ENCODE measurements at places on chromosomes 1 and 21.
A peak's percentile ranks its signal among the peaks of the same experiment; 100 is the strongest.

- DNase-seq, result peak; percentile 15
Observed at GRCh38 chr1:58785442-58786058, 1.7 kb upstream of the JUN start.

DNA sequence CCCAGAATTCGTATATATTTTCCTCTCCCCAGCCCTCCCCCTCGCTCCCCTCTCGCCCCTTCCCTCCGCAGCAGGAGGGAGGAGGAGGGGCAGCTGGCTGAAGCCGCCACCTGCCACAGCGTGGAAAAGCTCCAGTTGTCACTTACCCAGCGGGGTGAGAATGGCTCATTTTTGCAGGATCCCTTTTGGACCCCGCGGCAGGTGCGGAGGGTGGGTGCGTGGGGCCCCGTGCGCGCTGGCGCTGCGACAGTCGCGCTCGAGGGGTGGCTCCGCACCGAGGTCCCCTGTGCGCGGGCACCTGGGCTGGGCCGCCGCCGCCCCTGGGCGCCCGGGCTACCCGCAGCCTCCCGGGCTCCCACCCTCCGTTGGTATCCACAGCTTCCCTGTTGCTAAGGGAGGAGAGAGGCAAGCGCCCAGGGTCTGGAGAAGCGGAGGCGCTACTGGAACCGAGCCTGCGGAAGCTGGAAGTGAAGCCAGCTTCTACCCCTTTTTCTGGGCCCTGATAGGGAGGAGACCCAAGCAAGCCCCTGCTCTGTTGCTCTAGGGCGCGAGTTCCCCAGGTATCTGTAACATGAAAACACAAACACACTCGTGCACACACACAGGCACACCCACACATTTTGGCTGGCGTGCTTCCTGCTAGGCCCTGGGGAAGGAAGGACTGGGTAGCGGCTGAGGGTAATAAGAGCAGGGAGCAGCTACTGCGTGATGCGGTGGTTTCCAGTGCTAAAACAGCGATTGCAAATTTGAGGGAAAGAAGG, at the start of gene ERICH3:
ERICH3 (minus strand) TSS at position 442 of the 761 bp plus-strand sequence; CDS start at position 169, 273 bp downstream.
- DNase-seq, result no peak

DNA sequence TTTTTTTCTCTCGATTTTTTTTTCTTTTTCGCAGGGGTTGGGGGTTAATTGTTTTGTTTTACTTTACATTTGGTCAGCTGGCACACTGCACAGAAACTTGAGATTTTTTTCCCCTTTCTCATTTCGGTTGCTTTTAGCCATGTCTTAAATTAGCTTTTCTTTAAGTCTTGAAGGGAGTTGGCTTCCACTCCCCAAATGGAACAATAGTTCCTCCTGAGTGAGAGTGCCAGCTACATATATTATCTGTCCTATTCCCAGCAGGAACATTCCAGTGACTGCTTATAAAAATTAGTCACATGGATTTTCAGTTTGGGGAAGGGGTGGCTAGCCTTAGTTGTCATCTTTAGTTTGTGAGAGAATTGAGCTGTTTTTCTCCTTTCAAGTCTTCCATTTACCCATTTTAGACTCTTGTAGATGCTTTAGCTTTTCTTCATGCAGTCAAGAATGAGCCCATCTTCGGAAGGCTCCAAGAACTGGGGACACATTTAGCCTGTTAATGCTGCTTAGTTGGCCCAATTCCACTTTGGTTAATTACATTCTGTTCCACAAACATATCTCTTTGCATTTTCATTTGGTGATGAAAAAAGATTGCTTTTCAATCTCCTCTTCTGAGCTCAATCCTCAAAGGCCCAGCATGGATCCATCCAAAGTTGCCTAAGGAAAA, 510.1 kb upstream of the CXADR start:
- no peak for DNase-seq

GRCh38 chr1:28449904-28450303, 55.9 kb upstream of the RCC1 start:
- DNase-seq, result peak; percentile 63

DNA sequence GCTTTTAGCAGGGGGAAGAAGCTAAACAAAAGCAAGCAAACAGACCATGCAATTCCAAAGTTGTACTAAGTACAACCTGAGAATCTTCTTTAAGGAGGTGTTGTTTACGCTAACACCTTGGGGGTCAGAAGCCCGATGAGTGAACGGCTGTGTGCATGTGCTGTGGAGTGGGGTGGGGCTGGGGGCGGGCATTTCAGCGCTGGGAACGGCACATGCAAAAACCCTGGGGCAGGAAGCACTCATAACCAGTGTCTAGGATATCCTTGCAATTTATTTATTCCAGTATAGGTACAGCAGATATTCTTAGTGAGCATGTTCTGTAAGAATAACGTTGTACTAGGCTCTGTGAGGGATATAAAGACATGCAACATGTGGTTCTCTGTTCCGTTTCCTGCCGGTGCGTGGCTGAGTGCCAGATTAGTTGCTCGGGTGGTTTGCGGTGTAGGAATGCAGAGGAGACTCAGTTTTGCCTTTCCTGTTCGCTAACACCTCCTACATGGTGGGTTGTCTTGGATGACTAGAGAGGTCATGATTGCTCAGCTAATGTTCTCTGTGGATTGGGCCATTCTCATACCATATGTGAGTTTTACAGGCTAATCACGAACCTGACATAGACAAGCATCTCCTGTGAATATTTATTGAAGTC, 3.7 kb downstream of the FASLG start:
- peak; percentile 94 for DNase-seq

DNA sequence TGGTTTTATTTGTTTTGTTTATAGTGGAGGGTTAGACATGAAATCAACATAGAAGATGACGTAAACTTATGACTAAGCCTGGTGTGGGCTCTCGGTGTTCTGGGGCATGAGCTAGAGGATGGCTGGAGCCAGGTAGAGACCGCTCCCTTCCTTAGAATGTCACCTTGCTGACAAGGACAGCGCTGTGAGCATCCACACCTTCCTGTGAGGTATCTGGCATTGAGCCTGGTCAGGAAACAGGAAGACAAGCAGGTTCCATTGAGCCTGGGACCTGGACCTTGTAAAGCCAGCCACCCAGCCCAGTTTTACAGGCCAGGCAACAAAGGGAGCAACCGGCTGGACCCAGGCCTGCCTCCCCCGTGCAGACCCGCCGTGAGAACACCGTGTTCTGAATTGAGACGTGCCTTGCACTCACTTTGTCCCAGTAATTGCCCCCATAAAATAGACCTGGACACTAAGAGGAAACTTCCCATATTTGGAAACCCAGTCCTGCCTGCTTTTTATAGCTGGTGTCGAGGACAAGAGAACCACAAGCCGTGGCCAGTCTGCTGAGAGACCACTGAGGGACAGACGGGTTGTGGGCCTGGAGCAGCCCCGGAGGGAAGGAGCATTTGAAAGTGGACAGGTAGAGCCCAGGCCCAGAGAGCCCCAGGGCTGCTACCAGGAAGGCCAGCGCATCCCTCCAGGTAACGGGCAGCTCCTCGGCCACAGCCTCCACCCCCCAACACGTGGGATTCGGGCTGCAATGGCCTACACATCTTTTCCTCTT, 78.0 kb downstream of the PDE9A start:
- no peak for DNase-seq

DNA sequence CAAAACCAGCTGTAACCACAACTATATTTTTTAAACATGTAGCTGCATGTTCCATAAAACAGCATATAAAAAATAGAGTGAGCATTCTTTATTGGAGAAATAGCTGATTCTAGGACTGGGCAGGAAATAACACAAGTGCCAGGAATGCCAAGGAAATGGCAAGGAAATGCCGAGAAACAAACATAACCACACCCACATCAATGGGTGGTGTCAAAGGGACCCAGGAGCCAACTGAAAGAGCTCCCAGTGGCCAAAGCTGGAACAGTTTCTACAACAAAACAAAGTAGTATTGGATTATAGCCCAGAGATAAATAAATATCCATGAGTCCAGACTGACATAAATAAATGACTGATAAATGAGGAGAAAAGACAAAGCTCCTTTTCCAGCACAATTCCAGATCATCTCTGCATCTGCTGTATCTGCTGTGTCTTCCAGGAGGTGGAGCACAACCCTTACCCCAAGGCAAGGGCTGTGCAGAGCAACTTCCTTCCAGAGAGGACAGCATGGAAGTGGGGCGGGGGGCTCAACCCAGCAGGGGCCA, 28.1 kb downstream of the ADARB1 start:
- no peak for DNase-seq

- DNase-seq, result no peak
Observed at GRCh38 chr1:208242941-208243526, 1.1 kb downstream of the PLXNA2 start.

DNA sequence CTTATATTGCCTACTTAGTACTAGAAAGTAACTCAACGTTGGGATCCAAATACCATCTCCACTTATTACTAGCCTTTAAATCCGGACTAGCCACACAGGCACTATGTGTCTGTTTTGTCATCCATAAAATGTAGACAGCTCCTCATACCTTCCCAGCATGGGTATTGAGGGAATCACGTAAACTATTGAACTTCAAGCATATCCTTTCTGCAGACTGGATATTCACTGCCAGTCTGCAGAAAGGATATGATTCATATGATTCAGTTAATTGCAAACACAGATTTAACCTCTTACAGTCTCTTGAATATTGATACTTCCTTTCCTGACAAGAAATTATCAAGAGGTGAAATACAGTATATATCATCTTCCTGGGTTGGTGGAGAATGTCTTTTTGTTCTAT, 186.0 kb downstream of the LEPR start:
- DNase-seq, result no peak

DNA sequence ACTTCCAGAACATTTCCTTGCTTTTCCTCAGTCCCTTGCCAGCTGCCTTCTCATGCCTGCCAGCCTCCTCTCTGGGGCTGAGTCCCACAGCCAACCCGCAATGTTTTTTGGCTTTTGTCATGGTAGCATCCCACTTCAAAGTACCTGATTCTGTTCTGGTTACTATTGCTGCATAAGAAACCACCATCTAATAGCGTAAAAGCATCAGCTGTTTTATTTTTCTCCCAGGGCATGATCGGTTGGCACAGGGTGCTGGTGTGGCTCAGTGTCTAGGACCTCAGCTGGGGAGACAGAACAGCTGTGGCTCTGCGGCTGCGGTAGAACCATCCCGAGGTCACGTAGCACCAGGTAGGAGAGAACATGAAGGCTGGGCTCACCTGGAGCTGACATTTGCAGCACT, 8.9 kb upstream of the PRMT2 start:
- no peak for DNase-seq

DNA sequence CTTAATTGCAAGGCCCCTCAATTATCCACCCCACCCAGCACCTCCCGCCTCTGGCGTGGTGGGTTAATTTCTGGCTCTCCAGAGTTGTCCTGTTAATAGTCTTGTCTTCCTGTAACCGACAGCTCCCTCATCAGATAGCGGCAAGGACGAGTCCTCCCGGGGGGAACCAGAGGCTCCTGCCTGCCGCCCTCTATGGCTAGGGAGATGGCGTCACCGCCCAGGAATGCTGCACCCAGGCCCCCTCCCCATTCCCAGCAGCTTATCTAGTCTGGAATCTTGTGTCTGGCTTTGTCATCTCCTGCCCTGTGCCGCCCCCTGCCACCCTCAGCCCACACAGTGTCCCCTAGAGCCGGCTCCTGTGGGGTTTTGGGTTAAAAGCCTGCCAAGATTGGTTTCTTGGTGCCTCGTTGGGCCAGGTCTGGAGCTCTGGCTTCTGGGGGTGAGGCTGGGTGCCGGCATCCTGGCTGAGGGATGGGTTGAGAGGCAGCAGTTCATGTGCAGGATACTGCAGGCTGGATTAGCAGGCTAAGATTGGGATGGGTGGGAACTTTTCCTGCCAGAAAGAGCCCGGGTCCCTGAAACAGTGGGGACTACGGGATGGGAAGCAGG, 48.8 kb downstream of the EDN2 start:
- DNase-seq, result no peak

DNA sequence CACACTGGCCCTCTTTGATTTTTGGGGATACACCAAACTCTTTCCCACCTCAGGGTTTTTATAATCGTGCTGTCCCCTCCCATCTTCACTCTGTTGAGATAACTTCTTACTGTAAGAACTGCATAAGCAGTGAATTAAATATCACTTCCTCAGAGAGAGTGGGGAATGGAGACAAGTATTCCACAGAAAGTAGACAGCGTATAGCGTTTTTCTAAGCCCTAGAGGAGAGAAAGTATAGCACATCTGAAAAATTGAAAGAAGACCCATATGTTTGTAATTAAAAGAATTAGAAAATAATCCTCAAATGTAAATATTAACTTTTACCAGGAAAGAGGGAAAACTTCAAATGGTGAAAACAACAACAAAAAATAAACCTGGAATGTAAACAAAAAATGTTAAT, 67.3 kb downstream of the GPR161 start:
- no peak for DNase-seq

DNA sequence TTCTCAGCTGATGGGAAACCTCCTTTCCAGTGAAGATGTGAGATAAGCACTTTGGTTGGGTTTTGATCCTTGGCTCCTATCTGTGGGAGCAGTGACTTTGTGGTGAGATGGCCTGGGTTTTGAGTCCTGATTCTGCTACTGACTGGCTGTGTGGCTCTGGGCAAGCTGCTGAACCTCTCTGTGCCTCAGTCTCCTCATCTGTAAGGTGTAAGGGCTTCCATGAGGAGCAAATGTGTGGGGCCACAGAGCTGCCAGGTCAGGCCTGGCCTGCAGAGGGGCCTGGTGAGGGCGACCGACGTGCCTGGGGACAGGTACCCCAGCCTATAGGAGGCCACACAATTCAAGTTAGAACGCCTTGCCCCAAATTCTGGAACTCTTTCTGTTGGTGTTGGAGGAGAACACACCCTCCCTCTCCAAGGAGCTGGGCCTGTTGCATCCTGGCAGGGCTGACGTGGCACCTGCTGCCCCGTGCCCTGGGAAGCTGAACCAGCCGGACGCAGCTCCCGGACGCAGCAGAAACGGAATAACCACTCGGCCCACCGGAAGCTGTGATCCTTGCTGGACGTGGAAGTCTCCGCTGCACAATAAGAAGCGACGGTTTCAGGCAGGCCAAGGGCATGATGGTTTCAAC, 62.7 kb downstream of the AGPAT3 start:
- DNase-seq, result no peak

DNA sequence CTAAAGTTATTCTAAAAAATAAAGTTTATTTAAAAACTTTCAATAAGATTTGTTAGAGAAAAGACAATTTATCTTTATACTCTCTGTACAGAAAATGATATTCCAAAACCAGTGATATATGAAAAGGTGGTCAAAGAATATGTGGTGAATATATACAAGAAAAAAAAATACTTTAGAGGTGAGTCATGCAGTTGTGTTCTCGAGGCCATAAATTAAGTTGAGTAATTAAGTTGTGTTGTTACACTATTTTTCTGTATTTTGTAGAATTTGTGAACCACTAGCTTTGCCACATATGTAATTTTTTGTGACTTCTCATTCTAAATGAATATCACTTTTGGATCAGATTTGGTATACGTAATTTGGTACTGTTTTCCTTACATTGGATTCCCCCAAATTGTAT, 23.6 kb upstream of the DUSP10 start:
- no peak for DNase-seq

DNA sequence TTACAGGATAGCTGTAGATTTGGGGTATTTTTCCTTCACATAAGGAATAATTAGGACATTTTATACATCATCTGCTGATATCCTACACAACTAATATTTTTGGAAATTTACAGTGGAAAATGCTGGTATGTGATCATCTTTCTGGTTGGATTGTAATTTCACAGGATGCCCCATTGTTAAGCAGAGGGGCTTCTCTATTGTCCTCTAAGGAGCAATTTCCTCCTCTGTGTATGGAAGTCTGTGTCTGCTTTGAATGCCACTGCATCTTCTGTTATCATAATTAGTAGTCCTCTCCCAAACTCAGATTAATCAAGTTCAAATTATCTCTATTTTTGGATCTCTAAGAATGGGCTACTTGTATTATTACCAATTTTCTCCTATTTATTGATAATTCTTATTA, 988.1 kb upstream of the B3GALT2 start:
- DNase-seq, result no peak

Data from activated CD4-positive, alpha-beta T cell treated with anti-CD3 and anti-CD28 coated beads for 48 hours (primary cell).